Liver (tissue), 10 donors: ENCODE measurements at places on chromosomes 6 and 20.

DNA sequence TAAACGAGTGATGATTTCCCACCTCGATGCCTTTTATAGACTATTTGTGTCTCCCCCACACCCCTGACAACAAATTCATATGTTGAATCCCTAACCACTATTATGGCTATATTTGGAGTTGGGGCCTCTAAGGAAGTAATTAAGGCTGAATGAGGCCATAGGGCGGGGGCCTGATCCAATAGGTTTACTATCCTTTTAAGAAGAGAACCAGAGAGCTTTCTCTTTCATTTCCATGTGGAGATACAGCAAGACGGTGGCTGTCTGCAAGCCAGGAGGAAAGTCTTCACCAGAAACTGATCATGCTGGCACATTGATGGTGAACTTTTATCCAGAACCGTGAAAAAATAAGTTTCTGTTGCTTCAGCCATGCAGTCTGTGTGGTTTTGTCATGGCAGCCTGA is 38.9 kb upstream of the CLIC5 start:
- no peak for DNase-seq

GRCh38 chr6:113894712-113895674 is 37.8 kb downstream of the MARCKS start:
- no peak for DNase-seq

- no peak for DNase-seq
Measured at GRCh38 chr6:163333038-163333437, 81.5 kb upstream of the QKI start.

- no peak for DNase-seq
Measured at GRCh38 chr20:61795669-61796630, 269.7 kb downstream of the TAF4 start.

GRCh38 chr6:111270121-111270520 is 182.8 kb downstream of the SLC16A10 start:
- no peak for DNase-seq
